ENCODE measurements at places on chromosomes 2 and 18. TPM values are rescaled to one million over a fixed set of nuclear protein-coding genes. Genes with fewer than 3 reads are reported as not detected.

Gene LRP2
- total RNA-seq, result not detected

Gene CTAGE1
- not detected for total RNA-seq

Gene SLC23A3
- 0.33 TPM for total RNA-seq

GRCh38 chr18:34223164-34223892 lies 1.4 kb downstream of the NOL4 start:
- DNase-seq, result no peak

DNA sequence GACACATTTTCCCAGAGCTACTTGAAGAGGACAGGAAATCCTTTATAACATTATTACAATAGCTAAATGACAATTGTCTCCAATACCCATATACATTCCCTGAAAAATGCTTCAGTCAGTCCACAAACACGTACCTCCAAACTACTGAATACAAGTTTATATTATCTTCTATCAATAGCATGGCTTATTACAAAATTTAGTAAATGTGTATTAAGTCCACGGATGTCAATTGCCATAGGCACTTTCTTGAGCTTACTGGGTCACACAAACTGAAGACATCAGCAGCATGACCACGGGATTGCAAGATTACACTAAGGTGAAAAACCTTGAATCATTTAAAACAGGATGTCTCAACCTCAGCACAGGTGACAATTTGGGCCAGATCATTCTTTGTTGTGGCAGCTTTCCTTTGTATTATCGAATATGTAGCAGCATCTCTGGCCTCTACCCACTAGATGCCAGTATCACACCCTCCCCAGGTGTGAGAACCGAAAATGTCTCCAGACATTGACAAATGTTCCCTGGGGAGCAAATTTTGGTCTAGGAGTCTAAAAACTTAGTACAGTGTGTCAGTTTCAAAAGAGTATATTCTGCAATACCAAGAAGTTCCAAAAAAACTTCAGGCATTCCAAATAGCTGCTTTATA lies 1.4 kb downstream of the MBD2 start:
- DNase-seq, result no peak

GRCh38 chr2:216694826-216695217 lies 527 bp downstream of the IGFBP5 start:
- DNase-seq, result no peak

GRCh38 chr2:77552956-77553355 lies 30.8 kb upstream of the LRRTM4 start:
- no peak for DNase-seq

DNA sequence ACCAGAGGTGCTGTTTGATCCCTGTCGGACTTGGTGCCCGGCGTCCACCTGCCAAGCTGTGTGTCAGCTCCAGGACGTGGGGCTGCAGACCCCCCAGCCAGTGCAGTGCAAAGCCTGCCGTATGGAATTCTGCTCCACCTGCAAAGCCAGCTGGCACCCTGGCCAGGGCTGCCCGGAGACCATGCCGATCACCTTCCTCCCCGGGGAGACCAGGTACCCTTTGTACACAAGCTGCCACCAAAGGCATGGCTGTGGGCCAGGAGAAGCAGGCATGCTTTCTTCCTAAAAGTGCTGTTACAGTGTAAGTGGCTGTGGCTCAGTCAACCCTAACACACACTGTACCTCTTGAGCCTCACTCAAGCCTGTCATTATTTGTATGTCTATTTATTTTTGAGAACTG lies 103.3 kb downstream of the RNF144A start:
- no peak for DNase-seq
